ENCODE measurements at places on chromosomes 3 and 15.

DNA sequence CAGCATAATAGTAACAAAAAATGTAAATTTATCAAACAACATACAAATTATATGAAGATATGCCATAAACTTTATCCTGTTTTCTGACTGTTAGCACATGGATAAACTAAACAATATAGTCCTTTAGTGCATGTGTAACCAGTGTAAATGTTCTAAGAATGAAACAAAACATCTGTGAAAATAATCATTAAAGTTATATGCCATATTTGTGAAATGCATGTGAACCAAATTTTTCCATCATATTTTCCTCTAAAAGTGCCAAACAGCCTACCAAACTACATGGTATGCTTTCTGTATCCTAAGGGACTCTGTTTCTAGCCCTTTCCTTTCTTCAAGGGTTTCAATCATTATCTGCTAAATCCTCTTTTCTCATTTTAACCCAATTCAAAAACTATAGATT is 23.9 kb upstream of the RSL24D1 start:
- no peak for DNase-seq

DNA sequence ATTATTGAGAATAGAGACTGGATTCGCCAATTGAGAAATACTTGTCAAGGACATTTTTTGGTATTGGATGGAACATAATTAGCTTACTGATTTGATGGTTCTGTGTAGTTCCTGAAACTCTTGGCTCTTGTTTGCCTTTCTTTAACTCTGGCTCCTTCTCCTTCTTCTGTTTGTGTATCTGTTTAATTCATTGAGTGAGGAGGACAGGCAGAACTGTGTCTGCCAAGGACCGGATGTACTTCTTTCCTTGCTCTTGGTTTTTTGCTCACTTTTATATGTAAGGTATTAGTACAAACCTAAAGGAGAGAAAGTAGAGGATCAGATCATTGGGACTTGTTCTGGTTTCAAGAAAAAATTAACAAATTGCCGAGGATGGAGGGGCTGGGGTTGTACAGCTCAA is 48.9 kb downstream of the TCF12 start:
- DNase-seq, result no peak

- no peak for DNase-seq
Observed at GRCh38 chr3:96700322-96701315, 113.8 kb upstream of the EPHA6 start.

GRCh38 chr3:1007866-1008265 is 85.0 kb upstream of the CNTN6 start:
- no peak for DNase-seq

- DNase-seq, result no peak
Observed at GRCh38 chr3:32321095-32321790, 70.4 kb upstream of the CMTM7 start.

- no peak for DNase-seq
Observed at GRCh38 chr15:73605759-73606436, 27.3 kb downstream of the NPTN start.

DNA sequence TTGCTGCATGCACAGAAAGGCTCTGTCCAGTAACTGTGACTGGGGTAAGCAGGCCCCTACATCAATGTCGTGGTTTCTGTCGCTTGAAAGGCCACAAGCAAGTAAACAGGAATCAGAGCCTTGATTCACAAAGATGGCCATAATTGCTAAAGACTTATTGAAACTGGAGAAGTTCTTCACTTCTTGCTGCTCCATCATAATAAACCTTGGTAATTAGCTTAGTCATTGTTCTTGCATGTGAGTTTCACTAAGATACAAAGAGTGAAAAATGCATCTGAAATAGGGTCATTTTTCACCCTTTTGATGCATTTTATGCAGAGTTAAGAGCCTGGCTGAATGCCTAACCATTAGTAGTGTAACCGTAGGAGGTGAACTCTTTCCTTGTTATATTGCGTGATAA is 3.2 kb downstream of the SEMA6D start:
- no peak for DNase-seq

GRCh38 chr3:129240436-129240835 is 9.0 kb upstream of the COPG1 start:
- no peak for DNase-seq

GRCh38 chr15:41660235-41661077 is at the start of gene MGA:
TSS of gene MGA (plus strand) at chr15:41660405.
- DNase-seq, result peak; percentile 95

- no peak for DNase-seq
Observed at GRCh38 chr3:43496740-43497375, 125.0 kb downstream of the ANO10 start.

GRCh38 chr3:49928481-49929017 is 1.1 kb downstream of the MON1A start:
- peak; percentile 19 for DNase-seq

DNA sequence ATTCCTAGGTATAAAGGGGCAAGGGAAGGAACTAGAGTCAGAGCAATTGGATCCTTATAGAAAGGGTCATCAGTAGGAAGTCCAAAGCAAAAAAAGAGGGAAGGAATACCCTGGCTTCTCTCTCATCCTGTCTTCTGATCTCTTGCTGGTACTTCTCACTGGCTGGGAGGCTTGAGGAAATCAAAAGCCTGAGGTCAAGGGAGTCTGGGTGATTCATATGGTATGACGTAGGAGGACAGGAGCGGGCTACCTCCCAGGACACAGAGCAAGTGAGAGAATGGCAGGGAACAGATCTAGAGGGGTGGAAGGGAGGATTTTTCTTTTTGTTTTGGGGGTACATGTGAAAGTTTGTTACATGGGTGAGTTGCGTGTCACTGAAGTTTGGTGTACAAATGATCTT is 76.0 kb downstream of the CFAP20DC start:
- no peak for DNase-seq

DNA sequence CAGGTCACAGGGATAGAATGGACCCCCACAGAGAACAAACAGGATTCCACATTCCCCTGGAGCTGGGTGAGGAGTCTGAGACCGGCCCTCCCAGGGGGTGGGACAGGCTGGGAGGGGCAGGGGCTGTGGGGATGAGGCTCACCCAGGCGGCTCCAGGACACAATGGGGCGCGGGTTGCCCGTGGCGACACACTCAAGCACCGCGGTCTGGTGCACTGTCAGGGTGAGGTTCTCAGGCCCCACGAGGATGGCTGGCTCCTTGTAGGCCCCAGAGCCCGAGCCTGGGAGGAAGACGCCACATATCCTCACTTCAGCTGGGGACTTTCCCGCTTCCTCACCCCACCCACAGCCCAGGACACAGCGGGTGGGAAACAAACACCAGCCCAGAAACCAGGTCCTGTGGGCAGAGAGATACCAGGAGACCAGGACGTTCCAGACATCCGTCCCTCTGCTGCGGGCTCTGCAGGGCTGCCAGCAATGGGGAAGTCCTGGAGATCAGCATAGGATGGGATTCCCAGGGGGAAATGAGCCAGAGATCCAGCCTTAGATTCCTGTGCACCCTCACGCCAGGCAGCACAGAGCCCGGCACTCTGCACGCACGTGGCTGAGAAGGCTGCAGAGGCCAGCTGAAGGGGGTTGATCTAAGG is 30.2 kb downstream of the RNU5B-1 start:
- no peak for DNase-seq

- DNase-seq, result no peak
Observed at GRCh38 chr3:126529585-126530170, 5.7 kb downstream of the CHST13 start.

- DNase-seq, result no peak
Observed at GRCh38 chr3:126446791-126447190, 28.9 kb downstream of the ZXDC start.

DNA sequence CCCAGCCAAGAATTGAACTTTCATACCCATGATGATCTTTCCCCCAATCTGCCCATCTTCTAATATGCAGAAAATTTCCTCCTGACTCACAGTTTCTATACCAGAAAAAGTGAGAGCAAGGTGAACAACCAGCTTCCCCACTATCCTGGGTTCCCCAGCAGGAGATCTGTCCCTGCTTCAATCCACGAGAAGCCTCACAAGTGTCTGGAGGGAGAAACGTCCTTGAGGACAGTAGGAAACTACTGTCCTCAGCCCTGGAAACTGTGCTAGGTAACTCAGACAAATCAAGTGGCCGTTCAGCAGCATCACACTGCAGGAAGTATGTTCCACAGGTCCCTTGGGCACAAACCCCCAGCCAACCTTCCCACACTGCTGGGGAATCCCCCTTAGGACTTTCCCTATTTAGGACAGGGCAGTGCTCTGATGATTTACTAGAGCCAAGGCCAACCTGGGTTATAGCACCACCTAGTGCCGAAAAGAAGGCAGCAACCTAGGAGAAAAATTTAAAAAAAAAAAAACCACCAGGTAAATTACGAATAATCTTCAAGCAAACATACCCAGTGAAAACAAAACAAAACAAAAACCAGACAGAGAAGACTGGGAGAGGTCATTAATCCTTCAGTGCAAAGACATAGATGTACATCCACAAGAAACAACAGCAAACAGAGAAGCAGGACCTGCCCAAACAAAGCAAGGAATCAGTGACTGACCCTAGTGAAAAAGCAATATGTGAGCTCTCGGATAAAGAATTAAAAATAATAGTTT is 36.0 kb downstream of the MORC1 start:
- no peak for DNase-seq

GRCh38 chr3:141127344-141128125 is 76.4 kb downstream of the SPSB4 start:
- no peak for DNase-seq

DNA sequence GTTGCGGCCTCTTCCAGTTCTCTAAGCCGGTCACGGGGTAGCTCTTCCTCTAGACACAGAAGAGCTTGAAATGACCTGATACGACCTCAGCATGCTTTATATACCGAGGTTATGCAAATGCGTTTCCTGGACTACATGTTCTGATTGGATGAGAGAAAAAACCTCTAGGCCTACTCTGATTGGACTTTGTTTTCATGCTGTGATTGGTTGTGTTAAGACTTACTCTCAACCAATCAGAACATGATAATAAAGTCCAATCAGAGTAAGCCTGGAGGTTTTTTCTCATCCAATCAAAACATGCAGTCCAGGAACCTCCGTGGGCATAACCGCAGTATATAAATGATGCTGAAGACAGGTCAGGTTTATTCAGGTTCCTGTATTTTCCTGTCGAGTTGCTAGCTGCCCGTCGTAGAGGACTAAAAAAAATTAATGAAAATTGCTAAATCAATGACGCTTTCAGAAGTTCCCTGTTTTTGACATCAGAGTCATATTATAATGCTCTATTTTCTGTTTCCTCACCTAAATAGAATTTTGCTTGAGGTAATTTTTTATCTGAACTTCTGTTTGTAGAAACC is 177.4 kb downstream of the POTEB3 start:
- peak; percentile 6 for DNase-seq

DNA sequence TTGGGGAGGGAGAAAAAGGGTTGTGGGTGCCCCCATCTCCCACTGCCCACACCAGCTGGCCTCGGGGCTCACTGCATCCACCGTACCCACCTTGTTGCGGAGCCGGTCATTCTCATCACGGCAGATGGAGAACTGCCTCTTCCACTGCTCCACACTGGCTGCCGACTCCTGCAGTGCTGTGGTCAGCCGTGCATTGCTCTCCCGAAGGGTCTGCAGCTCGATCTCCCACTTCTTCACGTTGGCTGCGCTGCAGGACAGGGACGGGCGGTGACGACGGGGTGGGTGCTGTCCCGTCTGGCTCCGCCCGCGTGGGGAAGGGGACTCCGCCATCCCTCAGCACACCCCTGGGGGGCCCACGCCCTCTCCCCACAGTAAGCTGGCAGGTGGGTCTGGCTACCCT is 45.1 kb downstream of the WHAMM start:
- DNase-seq, result no peak

GRCh38 chr3:195209083-195209846 is 61.7 kb downstream of the XXYLT1 start:
- no peak for DNase-seq

- no peak for DNase-seq
Observed at GRCh38 chr3:64837986-64838735, 150.4 kb upstream of the ADAMTS9 start.

DNA sequence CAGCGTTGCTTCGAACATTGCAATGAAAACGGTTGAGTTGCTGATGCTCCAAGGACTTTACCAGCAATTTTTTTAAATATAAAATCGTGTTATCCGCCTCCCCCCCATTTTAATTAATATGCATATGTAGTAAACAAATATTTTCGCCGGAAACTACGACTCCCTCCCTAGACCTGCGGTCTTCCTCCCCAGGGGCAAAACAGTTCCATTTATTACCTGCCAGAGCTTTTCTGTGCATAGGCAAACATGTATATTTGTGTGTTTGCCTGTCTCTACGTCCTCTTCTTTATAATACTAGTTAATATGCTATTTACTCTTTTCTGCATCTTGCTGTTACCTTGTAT is 593 bp upstream of the RSL24D1 start:
- DNase-seq, result no peak

- DNase-seq, result no peak
Observed at GRCh38 chr15:66057089-66057488, 187.8 kb downstream of the RAB11A start.

DNA sequence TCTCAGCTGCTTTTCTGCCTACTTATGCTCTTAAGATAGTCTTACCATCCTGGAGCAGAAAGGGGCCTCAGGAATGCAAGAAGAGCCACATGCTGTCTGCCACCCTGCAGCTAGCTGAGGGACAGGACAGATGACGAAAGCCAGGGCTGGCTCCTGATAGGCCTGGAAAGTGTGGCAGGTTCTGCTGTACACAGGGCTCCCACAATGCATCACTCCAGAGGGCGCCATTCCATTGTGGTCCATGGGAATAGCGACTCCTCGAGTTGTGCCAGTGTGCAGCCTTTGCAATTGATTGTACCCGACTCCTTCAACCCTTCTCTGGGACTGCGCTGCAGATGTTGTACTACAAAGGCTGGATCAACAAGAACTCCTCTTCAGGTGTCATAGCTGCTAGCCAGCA is 11.2 kb downstream of the ACAN start:
- DNase-seq, result no peak

GRCh38 chr3:44861412-44862225 is at the start of gene TMEM42:
TSS of gene TMEM42 (plus strand) at chr3:44861912. CDS start at chr3:44861925, 13 bp downstream.
- DNase-seq, result peak; percentile 92

- DNase-seq, result no peak
Observed at GRCh38 chr15:50463423-50464358, 39.5 kb downstream of the USP8 start.

- DNase-seq, result no peak
Observed at GRCh38 chr3:154191520-154191919, 70.3 kb downstream of the ARHGEF26 start.

DNA sequence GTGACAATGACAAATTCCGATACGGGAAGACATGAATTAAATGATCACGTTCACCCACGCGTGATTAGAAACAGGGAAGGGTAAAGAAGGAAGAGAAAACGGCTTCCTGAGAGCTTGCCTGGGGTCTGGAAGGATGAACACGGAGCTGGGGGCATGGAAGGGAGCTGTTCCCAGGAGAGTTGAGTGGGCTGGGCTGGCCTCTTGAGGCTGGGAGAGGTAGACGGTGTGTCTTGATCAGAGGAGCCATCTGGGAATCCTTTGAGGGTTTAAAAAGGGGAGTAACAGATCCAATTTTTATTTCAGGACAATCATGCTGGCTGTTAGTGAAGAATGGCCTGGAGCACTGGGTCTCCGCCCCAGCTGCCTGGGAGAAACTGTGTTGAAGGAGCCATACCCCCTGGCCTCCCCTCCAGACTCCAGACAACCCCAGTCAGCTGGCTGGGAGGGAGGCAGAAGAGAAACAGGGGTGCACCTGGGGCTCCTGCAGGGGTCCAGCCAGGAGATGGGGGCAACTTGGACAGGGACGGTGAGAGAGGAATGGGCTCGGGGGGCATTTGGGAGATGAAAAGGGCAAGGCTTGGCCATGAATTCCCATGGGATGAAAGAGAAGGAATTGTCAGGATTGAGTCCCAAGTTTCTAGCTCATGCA is 53.6 kb upstream of the CGNL1 start:
- DNase-seq, result no peak

Measured in natural killer cell (primary cell).